NCI-H1092 treated with DMSO at 0.1 percent for 48 hours (cell line): ENCODE measurements at places on chromosomes 5 and 9.
A peak's percentile ranks its signal among the peaks of the same experiment; 100 is the strongest.

DNA sequence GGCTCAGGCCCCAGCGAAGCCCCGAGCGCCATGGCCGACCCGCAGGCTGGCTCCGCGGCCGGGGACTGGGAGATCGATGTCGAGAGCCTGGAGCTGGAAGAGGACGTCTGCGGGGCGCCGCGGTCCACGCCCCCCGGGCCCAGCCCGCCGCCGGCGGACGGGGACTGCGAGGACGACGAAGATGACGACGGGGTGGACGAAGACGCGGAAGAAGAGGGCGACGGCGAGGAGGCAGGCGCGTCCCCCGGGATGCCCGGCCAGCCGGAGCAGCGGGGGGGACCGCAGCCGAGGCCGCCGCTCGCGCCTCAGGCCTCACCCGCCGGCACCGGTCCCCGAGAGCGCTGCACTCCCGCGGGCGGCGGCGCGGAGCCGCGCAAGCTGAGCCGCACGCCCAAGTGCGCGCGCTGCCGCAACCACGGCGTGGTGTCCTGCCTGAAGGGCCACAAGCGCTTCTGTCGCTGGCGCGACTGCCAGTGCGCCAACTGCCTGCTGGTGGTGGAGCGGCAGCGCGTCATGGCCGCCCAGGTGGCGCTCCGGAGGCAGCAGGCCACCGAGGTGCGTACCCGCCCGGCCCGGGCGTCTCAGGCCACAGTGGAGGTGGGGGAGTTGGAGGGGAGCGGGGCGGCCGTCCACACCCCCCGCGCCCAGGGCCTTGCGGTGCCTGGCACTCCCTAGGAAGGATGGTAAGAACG lies 1.6 kb downstream of the DMRT2 start:
- peak; percentile 3 for DNase-seq

DNA sequence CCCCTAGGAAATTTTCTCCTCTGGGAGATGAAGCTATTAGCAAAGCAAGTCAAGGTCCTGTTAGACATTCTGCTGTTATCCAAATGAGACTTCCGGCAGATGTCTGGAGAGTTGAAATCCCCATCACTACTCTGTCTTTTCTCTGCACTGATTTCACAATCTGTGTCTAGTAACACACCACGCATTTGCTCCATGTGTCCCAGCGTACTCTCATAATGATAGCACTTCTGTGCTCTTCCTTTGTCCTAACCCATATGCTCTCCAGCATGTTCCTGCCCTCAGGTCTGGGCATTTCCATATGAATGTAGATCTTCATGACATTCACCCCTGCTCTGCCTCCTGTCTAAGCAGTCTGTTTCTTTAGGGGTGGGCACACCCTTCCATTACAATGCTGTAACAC lies 1949.0 kb upstream of the WWC1 start:
- DNase-seq = no peak

DNA sequence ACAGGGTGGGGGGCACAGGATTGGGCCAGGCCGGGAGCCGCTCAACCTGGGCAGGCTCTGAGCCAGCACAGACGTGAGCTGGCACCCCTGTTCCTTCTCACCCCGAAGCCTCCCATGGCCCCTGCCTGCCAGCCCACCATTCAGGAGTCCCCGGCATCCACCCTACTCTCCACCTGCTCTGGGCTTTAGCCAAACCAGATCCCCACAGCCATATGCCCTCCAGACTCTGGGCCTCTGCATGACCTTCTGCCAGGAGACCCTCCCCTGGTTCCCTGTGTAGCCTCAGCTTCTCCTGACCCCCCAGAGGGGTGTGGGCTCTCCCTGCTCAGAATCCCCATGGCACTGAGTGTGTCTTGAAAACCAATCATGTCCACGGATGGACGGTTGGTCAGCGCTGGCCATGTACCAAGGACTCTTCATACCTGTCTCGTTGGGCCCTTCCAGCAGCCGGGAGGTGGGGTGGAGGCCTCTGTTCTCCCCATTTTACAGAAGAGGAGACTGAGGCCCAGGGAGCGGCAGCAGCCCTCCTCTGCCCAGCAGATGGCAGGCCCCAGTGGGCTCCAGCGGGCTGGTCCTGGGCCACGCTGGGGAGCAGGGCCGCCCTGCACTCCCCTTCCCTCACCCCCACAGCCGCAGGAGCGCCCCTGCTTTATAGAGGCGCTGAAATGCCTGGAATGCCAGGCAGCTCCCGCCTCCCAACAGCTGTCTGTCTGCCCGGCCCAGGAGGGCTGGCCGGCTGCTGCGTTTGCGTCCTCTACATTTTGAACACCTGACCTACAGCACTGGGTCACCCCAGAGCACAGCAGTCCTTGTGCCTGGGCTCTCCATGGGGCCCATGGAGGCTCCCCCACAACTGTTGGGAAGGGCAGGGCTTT lies 3.5 kb upstream of the MYMK start:
- no peak for DNase-seq

GRCh38 chr9:124239249-124240073 lies 18.3 kb upstream of the NEK6 start:
- DNase-seq = no peak

DNA sequence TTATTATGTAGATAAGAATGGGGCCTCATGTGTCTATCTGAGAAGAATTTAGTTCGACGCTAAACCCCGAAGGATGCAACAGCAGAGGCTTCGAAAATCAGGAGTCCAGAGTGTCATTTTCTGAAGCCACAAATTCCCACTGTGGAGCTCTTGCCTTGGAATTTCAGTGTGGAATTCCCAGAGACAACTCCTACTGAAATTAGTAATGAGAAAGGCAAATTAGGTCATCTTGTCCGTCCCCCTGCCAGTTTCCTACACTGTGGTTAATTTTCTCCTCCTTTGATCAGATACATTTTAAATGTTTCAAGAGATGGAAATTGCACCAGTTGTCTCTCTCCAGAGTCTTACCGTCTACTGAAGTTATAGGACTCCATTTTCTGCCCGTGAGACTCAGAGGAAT lies 633.6 kb downstream of the BNC2 start:
- no peak for DNase-seq

- no peak for DNase-seq
Observed at GRCh38 chr5:140220698-140221064, 45.7 kb downstream of the CYSTM1 start.

DNA sequence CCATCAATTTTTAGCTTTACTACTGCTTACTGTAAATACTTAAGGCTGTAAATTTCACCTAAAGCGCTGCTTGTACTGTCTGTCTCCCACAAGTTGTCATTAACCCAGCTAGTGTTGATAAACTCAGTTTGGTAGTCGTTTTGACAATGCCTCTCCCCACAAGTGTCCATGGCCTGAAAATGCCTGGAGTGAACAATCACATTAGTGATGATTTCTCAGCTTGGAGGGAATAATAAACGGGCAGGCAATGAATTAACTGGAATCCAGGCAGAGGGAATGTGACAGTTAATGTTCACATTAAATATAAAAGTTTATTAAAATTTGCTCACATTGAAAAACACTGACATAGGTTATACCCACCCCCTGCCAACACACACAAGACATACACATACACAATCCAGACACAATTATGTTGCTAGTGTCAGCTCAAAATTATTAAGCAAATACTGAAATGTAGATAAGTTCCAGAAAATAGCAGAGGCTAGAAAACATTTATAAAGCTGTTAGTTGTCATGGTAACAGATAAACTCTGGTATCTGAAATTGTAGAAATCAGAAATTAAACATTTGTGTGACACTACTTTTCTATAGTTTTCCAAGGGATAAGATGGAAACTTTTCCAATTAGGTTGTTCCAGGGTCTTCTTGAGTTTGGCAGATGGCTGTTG lies 341.9 kb downstream of the DIRAS2 start:
- DNase-seq = no peak

- no peak for DNase-seq
Observed at GRCh38 chr9:37693260-37693659, 42.5 kb downstream of the FRMPD1 start.

DNA sequence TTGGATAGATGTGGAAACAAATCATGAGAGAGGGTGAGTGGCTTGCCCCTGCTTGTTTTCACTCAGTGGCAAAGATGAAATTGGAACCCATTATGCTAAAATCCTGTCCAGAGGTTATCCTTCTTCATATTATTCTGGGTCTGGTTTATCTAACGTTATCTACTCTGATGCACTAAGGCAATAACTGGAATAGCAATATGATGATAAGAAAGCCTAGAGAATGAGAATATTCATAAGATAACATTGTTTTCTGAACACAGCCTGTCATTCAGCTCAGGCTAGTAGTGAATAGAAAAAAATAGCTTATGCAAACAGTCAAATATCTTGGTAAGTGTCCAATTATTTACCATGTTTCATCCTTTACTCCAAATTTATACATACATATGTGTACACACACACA lies 132.0 kb upstream of the C6 start:
- DNase-seq = no peak

DNA sequence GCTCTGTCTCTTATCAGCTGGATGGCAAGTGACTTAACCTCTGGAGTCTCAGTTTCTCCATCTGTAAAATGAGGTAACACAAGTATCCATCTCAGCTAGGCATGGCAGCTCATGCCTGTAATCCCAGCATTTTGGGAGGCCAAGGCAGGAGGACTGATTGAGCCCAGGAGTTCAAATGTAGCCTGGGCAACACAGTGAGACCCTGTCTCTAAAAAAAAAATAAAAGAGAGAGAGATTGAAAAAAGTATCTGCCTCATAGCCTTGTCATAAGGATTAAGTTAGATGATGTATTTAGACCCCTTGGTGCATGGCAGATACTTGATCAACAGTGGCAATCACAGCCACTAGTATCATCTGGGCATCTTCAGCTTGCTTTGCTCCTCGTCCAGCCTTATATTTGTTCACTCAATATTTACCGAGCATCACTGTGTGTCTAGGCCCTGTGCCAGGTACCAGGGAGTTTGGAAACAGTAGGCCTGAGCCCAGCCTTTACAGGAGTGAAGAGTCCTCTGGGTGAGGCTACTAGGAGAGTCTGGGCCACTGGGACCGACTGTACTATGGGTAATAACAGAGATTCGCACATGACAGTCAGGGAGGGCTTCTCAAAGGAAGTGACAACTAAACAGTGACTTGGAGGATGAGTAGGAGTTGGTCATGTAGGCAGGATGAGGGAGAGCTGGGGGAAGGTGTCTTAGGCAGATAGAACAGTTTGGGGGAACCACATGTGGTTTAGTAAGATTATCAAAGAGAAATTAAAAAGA lies 34.2 kb downstream of the CORO2A start:
- peak; percentile 87 for DNase-seq

DNA sequence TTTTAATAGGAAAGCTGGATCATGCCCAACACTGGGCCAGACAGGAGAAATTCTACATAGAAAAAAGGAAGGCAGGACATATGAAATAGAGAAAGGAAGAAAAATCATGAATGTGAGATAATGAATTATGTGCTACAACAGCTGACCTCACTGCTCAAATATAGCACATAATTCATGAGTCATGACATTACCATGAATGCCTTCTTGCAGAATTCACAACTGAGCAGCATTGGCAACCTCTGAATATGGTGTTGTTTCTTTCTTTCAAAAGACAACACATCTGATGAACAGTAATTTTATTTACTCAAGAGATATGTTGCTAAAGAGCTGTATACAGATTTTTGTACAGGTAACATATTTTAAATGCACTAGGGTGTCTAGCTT lies 34.4 kb downstream of the APBA1 start:
- no peak for DNase-seq

- no peak for DNase-seq
Observed at GRCh38 chr9:93320591-93321219, 130.8 kb upstream of the FAM120A start.

GRCh38 chr9:93397661-93398373 lies 53.7 kb upstream of the FAM120A start:
- no peak for DNase-seq

DNA sequence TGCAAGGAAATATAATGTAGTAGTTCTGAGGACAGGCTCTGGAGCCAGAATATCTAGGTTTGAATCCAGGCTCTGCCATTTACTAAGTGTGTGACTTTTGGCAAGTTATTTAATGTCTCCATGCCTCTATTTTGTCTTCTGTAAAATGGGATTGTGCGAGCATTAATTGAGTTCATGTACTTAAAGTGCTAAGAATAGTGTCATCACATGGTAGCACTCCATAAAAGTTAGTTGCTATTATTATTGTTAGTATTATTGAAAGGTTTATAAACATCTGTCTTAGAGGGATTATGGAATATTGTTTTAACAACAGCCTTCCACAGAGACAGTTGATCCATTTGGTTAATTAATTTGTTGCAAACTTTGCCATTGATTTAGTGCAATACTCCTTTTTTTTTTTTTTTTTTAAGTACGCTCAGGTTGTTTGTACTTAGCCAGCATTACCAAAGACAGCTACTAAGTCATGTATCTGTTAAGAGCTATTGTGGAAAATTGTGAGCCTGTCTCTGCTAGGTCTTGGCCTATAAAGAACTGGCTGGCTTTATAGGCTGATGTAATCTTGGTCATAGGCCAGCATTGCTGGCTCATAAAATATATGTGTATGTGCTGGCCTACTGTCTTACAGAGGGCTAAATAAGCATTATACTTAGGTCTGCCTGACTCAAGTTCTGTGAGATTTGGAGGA lies 174.7 kb downstream of the WDR70 start:
- DNase-seq = no peak
